ENCODE measurements at places on chromosomes 2 and 18.

GRCh38 chr18:27750014-27750413 is 426.9 kb downstream of the CDH2 start:
- DNase-seq: no peak

DNA sequence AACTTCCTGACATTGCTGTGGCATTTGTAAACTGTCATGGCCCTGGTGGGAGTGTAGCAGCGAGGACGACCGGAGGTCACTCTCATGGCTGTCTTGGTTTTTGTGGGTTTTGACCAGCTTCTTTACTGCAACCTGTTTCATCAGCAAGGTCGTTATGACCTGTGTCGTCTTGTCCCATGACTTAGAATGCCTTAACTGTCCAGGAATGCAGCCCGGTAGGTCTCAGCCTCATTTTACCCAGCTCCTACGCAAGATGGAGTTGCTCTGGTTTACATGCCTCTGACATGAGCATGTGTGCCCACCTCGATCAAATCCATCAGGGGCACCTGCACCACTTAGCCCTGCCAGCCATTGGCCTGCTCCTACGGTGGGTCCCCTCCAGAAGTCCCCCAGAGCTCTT is 32.9 kb upstream of the SLC66A3 start:
- DNase-seq: no peak

GRCh38 chr2:134240061-134240460 is 13.8 kb upstream of the MGAT5 start:
- DNase-seq: no peak

DNA sequence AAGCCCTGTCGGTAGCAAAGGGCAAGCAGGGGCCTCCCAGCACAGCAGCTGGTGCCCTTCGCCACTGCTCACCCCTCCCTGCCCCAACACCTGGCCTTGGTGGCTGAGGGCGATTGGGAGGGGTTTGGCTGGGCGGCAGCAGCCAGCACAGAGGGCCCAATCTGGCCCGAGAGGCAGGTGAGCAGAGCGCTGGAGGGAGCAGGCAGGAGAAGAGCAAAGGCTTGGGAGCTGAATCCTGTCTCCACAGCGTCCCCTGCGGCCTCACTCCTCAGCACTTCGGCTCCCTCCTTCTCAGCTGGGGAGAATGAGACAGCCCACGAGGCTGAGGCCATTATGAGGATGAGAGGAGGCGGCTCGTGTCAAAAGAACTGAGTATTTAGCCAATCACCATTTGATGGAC is 74.9 kb upstream of the TAF1B start:
- no peak for DNase-seq

DNA sequence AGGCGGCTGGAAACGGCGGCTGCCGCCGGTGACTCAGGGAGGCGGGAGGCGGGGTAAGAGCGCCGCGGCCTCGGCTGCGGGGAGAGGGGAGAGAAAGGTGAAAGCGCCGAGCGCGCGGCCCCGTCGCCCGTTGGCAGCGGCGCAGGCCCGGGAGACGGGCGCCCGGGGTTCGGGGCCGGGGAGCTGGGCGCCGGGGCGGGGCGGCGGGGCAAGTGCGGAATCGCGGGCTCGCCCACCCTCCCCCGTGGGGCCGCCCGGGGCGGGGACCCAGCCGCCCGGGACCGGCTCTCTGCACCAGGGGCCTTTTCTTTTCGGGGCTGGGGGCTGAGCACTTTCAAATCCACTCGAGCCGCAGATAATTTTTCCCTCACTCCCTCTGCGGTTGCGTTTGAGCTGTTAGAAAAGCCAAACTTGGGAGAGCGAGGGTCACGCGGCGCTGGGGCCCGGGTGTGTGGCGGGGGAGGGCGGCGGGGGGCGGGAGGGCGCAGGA is 266 bp downstream of the KDM3A start:
- peak; percentile 15 for DNase-seq

GRCh38 chr2:238286551-238286950 is 1.9 kb downstream of the PER2 start:
- DNase-seq: no peak
